Uterus (tissue), 4 donors: ENCODE measurements at places on chromosomes 1 and 21. TPM values are rescaled to one million over a fixed set of nuclear protein-coding genes. Genes with fewer than 3 reads are reported as not detected.

DNA sequence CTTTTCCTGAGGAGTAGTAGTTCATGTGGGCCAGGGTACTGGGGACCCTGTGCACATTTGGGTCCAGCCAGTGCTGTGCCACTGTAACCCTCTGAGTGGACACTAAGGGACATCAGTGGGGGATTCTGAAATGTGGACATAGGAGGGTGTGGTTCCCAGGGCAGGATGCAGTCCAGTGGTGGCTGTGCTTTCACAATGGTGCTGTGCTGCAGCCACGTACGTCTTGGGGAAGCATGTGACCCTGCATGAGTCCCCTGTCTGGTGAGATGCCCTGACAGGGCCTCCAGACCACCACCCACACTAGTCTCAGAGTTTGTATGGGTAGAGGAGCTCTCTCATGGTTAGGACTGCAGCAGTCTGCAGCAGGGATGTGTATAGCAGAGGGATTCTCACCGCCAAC, 37.8 kb upstream of the WNT2B start:
- no peak overlapping the region for H3K27ac ChIP-seq
- H3K36me3 ChIP-seq = no peaks in the 10 kb centered on the region
- H3K27me3 ChIP-seq = no peaks in the 10 kb centered on the region

- H3K4me1 ChIP-seq = no peaks in the 10 kb centered on the region
- no peak for DNase-seq
- no peaks in the 10 kb centered on the region for H3K36me3 ChIP-seq
- peaks cover 2% of the 10 kb centered on the region for H3K27me3 ChIP-seq
- H3K4me3 ChIP-seq = no peak overlapping the region
- no peak overlapping the region for H3K27ac ChIP-seq
Measured at GRCh38 chr1:3703786-3704371, 48.4 kb upstream of the CCDC27 start.

The UBL4B gene
- total RNA-seq = not detected

DNA sequence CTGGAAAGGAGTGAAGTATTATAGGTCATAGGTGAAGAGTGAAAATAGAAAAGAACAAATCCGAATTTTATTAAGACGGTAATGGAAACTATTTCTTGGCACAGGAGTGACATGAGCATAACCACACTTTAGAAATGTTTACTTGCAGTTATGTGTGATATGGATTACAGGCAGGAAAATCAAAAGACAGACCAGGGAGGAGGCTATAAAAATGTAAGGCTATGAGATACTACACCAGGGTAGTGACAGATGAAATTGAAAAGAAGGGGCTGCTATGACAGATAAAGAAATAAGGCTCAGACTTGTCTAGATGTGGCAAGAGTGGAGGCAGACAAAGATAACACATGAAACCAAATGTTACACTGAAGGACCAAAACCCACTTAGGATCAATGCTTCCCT, 31.7 kb downstream of the GPATCH2 start:
- H3K27ac ChIP-seq = no peak overlapping the region
- no peaks in the 10 kb centered on the region for H3K27me3 ChIP-seq
- DNase-seq = no peak

DNA sequence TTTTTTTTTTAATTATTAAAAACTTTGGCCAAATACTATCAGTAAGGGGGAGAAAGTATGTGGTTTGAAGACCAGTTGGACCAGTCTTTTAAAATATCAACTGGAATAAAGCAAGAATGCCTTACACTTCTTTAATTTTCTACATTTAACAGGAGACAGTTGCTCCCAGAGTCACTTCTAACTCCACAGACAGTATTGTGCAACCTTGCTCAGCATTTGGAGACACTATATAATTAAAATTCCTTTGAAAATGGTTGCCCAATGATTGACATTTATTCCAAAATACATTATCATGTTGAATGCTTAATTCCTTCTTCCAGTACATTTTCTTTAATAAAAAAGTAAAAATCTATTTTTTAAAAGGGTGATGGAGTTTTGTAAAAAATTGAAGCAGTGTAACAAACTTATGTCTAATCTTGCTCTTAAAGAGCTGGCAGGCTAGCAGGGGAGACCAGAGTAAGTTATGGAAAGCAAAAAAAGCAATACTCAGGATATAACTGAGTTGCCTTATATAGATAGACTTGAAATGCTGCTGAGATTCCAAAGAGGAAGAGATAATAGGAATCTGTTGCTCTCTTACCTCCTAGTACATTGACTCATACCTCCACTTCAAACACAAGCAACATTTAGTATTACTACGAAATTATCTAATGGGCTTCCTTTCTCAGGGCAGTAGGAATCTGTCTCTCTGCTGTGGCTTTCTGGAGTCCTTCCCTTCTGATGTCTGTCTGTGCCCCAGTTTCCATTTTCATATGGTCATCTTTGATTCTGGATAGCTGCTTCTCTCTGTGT, 69.7 kb upstream of the RGL1 start:
- H3K27me3 ChIP-seq = no peaks in the 10 kb centered on the region
- H3K36me3 ChIP-seq = no peaks in the 10 kb centered on the region
- no peak overlapping the region for H3K4me3 ChIP-seq
- DNase-seq = no peak

DNA sequence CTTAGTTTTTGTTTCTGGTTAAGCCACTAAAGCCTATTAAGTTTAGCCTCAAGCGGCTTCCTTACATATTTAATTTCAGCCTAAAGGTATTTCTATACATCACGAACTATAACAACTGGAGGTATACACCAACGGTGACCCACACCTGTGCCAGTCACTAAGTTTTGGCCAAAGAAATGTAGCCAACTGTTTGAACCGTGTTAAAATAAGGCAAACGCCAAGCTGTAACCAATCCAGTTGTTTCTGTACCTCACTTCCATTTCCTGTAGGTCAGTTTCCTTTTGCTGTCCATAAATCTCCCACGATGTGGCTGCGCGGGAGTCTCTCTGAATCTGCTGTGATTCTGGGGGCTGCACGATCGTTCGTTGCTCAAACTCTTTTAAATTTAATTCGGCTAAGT, 5.6 kb upstream of the ERO1B start:
- H3K27me3 ChIP-seq = no peaks in the 10 kb centered on the region
- H3K27ac ChIP-seq = no peak overlapping the region
- H3K4me1 ChIP-seq = no peaks in the 10 kb centered on the region

DNA sequence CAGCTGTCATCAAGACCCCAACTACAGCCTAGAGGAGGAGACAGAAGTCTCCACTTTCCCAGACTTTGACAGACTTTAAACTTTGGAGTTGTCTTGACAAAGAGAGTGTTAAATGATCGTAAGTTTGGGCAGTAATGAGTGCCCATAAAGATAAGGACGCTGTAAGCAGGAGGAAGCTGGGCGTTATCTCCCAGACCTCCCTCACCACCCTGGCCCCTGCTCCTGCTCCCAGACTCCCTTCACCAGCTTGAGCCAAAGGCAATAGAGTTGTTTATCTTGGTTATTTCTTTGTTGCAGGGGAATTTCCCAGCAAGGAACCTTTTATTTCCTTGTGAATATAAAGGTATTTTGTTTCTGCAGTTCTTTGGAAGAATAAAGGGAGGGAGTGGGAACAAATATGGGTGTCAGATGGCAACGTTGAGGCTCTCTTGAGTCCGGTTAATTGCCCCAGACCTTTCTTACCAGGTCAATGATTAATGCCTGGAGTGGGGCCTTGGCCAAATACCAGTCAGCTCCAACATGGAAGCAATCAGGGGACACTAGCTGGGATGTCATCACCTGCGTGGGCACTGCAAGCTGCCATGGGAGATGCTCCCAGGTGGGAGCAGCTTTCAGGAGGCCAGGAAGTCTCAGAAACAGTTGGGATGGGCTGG, 4.4 kb downstream of the PIGR start:
- H3K36me3 ChIP-seq = no peaks in the 10 kb centered on the region
- H3K4me3 ChIP-seq = no peak overlapping the region
- H3K27ac ChIP-seq = no peak overlapping the region
- no peaks in the 10 kb centered on the region for H3K4me1 ChIP-seq
- DNase-seq = no peak

DNA sequence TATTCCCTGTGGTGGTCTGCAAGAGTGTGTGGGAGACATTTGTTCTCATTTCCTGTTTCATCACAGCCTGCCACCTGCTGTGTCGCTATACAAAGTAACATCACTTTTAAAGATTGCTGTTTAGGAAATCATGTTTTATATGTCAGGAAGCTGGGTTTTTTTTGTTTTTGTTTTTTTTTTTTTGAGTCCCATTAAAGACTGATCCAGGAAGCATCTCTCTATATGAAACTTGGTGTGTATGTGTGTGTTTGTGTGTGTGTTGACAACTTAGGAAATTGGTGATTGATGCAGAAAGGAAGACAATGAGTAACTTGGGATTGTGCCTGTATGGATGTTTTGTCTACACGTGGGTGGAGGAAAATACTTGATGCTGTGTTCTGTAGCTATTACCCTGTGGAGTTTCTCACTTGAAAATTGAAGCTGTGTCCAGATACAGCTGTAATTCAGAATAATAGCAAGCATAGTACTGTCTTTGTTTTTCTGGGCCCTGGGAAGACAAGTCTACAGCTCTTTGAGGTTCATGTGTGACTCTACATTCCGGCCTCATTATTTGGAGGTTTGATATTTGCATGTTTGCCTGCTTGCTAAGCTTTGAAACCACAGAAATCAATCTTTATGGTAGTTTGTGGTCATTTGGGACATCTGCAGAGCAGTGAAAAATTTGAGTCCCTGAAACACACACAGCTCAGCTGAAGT, 47.9 kb downstream of the LAMC1 start:
- H3K4me1 ChIP-seq = no peaks in the 10 kb centered on the region
- H3K4me3 ChIP-seq = no peak overlapping the region
- peak overlapping the region; percentile 26 for H3K27ac ChIP-seq
- no peak for DNase-seq
- no peaks in the 10 kb centered on the region for H3K36me3 ChIP-seq

DNA sequence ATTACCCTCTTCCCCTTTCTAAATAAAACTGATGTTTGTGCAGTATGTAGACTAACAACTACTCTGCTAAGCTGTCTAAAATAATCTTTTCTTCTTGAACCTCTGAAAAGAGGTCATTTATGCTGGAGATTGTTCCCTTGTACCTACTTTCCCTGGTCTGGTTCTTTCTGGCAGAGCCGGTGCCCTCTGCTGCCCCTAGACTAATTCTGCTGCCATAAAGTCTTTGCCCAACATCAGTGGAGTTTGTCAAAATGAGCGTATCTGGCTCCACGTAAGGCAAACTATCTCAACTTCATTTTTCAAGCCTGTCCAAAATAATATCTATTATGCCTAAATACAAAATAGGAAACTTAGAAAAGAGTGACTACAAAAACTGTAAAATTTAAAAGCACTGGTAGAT, 30.9 kb upstream of the ANGPTL7 start:
- H3K36me3 ChIP-seq = no peaks in the 10 kb centered on the region
- no peak for DNase-seq
- H3K27me3 ChIP-seq = no peaks in the 10 kb centered on the region
- peaks cover 6% of the 10 kb centered on the region for H3K4me1 ChIP-seq
